A549 treated with GW870086 at 1 μM for 4 hours (cell line): ENCODE measurements at places on chromosomes 6 and 20. TPM values are rescaled to one million over a fixed set of nuclear protein-coding genes. Genes with fewer than 3 reads are reported as not detected.

The ADA gene
- 50.5 to 64.6 TPM (median 58.9 TPM) in 5 replicates for total RNA-seq

The B3GALT4 gene
- 0.38 to 0.91 TPM (median 0.81 TPM) in 5 replicates for total RNA-seq

The KIF6 gene
- total RNA-seq: 0.09 to 0.50 TPM (median 0.17 TPM) in 5 replicates

The MYH7B gene
- 0.06 to 0.19 TPM (median 0.12 TPM) in 5 replicates for total RNA-seq

The LY6G6D gene
- not detected in 5 replicates for total RNA-seq

The WFDC10B gene
- total RNA-seq: not detected in 5 replicates

The ERVFRD-1 gene
- total RNA-seq: not detected in 5 replicates

The FBXO5 gene
- 16.5 to 21.8 TPM (median 20.0 TPM) in 5 replicates for total RNA-seq

The TRIM10 gene
- not detected in 5 replicates for total RNA-seq

The NXT1 gene
- 57.8 to 68.2 TPM (median 65.5 TPM) in 5 replicates for total RNA-seq

The BPIFB3 gene
- total RNA-seq: not detected in 5 replicates

The TFAP2C gene
- 13.5 to 16.3 TPM (median 15.6 TPM) in 5 replicates for total RNA-seq

The COL20A1 gene
- total RNA-seq: 0.41 to 0.91 TPM (median 0.65 TPM) in 5 replicates

The TREM2 gene
- not detected in 5 replicates for total RNA-seq

The CNR1 gene
- total RNA-seq: 0.45 to 0.65 TPM (median 0.46 TPM) in 5 replicates

The TGM3 gene
- total RNA-seq: 0.05 TPM in 1 of 5 replicates, not detected in the others

The AGER gene
- 1.3 to 2.3 TPM (median 2.0 TPM) in 5 replicates for total RNA-seq

The TOX2 gene
- total RNA-seq: 8.5 to 13.6 TPM (median 11.6 TPM) in 5 replicates

The TREML2 gene
- not detected in 5 replicates for total RNA-seq

The SUMO4 gene
- not detected in 5 replicates for total RNA-seq

The GLO1 gene
- 85.1 to 108 TPM (median 98.1 TPM) in 5 replicates for total RNA-seq

The SIGLEC1 gene
- 0.02 to 0.03 TPM in 2 of 5 replicates, not detected in the others for total RNA-seq

The PHF1 gene
- 12.5 to 19.8 TPM (median 15.7 TPM) in 5 replicates for total RNA-seq

The GPX5 gene
- total RNA-seq: not detected in 5 replicates

The HLA-DQA2 gene
- total RNA-seq: not detected in 5 replicates

The CLDN20 gene
- not detected in 5 replicates for total RNA-seq

The CRISP2 gene
- total RNA-seq: not detected in 5 replicates

The IL20RA gene
- 0.03 to 0.06 TPM in 2 of 5 replicates, not detected in the others for total RNA-seq

The COX4I2 gene
- not detected in 5 replicates for total RNA-seq

The CST5 gene
- total RNA-seq: not detected in 5 replicates

The SPTLC3 gene
- total RNA-seq: 0.06 to 0.21 TPM (median 0.09 TPM) in 3 of 5 replicates, not detected in the others

The SGK2 gene
- total RNA-seq: 8.2 to 10.4 TPM (median 9.3 TPM) in 5 replicates

The OLIG3 gene
- total RNA-seq: not detected in 5 replicates

The PPIL6 gene
- total RNA-seq: 1.9 to 3.9 TPM (median 2.6 TPM) in 5 replicates

The ZKSCAN4 gene
- 2.3 to 3.0 TPM (median 2.6 TPM) in 5 replicates for total RNA-seq

The DYNLT2 gene
- 0.44 to 0.68 TPM (median 0.57 TPM) in 5 replicates for total RNA-seq

The PERP gene
- 73.7 to 85.8 TPM (median 80.8 TPM) in 5 replicates for total RNA-seq

The BLTP3A gene
- total RNA-seq: 4.1 to 5.9 TPM (median 5.7 TPM) in 5 replicates

The CDS2 gene
- 47.1 to 66.6 TPM (median 64.4 TPM) in 5 replicates for total RNA-seq
